ENCODE measurements at places on chromosomes 2 and 18.
A peak's percentile ranks its signal among the peaks of the same experiment; 100 is the strongest.

DNA sequence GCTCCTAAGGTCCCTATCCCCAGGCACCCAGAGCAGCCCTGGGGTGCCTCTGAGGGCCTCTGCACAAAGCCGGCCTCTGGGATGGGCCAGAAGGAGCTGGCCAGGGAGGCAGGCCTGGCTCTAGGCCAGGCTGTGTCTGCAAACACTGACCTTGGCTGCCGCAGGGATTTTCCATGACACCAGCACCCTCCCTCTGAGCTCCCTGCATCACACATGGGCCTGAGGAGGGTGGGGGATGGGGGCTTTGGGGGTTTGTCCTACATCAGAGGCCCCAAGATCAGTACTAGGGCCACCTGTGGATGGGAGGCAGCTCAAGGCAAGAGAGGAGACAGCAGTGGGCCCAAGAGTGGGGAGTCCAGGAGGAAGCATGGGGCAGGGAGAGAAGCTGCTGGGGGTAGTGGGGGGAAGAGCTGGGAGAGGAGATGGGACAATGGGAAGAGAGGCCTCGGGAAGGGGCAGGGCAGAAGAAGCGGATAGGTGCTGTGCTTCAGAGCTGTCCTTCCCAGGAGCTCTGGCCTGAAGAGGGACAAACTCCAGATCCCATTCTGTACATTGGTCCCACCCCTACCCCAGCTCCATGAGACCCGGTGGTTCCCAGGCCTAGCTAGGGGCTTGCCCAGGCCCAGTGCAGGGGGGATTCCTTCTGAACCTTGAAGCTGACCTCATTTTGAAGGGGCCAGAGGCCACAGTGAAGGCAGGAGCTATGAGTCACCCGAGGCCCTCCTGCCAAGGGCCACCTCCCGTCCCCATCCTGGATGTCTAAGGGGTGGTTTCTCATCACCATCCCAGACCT is 28.0 kb downstream of the KCNK3 start:
- no peak for DNase-seq

DNA sequence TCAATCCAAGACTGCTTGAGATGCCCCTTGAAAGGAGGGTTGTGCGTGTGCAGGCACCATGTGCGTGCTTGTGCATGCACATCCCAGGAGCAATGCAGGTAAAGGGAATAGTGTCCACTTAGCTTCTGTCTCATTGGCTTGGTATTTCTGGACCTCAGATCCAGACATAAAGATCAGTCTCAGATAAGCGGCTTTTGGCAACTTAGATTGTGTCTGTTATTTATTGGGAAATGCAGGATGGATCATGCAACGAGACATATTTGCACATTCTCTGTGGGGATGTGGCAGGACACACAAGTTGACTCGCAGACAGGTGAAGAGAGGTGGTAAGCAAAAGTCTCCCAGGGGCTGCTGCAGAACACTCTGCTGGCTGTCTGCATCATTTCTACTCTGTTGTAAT is 67.9 kb downstream of the SETBP1 start:
- DNase-seq, result no peak

GRCh38 chr2:172234716-172235691 is 132.3 kb upstream of the DLX2 start:
- no peak for DNase-seq

GRCh38 chr18:23542461-23542860 is 39.1 kb downstream of the RMC1 start:
- no peak for DNase-seq

- DNase-seq, result no peak
These were observed 5.2 kb upstream of the FHL2 start for GRCh38 chr2:105403783-105404698.

GRCh38 chr2:148660999-148661398 is 16.4 kb downstream of the EPC2 start:
- no peak for DNase-seq

DNA sequence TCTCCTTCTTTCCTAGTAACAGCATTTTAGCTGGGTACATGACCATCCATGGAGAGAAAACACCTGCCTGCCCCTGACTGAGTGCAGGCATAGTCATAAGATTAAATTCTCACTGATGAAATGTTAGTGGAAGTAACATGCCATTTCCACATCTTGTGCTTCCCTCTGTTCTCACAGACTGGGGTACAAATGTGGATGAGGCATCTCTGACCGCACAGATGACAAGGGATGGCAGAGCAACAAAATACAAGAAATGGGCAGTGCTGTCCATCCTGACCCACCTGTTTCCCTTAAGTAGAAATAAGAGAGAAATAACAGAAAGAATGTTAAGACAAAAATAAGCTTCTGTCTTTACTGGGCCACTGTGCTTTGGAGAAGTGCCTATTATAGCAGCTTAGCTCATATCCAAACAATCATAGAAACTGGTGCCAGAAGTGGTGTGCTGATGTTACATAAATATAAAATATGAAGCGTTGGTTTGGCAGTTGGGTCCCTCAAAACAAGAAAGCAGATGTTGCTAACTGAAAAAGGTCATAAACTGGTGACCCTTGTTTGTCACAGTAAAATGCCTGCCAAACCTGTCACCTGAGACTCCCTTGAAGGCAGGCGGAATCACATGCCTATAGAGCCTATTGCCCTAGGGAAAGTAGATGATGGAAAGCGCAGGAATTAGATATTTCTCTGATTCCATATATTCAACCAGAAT is 72.4 kb upstream of the CCDC150 start:
- no peak for DNase-seq

GRCh38 chr2:160813506-160813858 is 319.9 kb upstream of the RBMS1 start:
- no peak for DNase-seq

GRCh38 chr18:14928396-14928795 is 180.4 kb downstream of the ANKRD30B start:
- no peak for DNase-seq

- DNase-seq, result no peak
These were observed 33.6 kb downstream of the KIF1A start for GRCh38 chr2:240786355-240786841.

GRCh38 chr2:235095569-235095968 is 143.8 kb downstream of the SH3BP4 start:
- no peak for DNase-seq

- DNase-seq, result no peak
These were observed 73.8 kb downstream of the MAP3K20 start for GRCh38 chr2:173149491-173149890.

GRCh38 chr2:55156326-55156725 is 75.8 kb downstream of the CLHC1 start:
- no peak for DNase-seq

DNA sequence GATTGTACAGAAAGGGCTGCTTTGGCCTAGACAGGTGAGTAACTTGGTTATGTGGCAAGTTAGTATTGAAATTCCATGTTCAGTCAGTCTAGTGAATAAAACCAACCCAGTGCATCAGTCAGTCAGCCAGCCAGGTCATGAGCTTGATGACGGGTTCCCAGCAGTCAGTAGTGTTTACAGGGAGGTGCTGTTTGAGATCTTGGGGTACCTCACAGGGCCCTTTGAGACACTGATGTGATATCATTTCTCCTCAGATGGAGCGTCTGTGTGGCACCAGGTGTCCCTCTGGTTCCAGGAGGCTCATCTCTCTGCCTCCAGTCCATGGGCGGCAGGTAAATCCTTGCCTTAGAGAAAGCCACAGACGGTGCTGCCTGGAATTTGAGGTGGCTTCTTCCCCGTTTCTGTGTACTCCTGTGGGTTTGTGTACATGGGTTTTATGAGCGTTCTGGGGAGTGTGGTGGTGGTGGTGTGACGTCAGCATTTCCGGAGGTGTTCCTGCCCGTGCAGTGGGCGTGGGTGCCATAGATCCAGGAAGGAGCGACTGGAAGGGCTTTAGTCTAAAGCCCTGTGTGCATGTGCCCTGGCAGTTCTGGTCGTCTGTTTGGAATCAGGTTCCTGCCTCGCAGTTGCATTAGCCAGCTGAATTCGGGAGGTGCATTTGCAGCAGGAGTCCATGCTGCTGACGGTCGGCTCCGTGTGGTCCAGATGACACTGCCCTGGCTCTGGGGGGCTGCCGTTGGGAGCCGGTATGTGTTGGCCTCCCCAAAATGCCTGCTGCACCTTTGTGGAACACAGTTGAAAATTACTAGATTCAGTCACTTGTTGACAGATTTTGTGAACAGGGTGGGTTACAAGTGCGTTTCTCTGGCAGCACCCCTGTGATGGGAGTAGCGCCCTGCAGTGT is 2.1 kb downstream of the CTDP1 start:
- no peak for DNase-seq

- DNase-seq, result no peak
These were observed 58.6 kb downstream of the NCK2 start for GRCh38 chr2:105803337-105803736.

GRCh38 chr2:20092226-20092900 is 40.9 kb upstream of the LAPTM4A start:
- no peak for DNase-seq

GRCh38 chr2:8638327-8638726 is 43.5 kb upstream of the ID2 start:
- DNase-seq, result no peak

- DNase-seq, result peak; percentile 51
These were observed at the start of gene VSNL1 for GRCh38 chr2:17540093-17540812. Gene VSNL1, plus strand, starts transcription at chr2:17540696. Its CDS starts 51,379 bp downstream, at chr2:17592075.

DNA sequence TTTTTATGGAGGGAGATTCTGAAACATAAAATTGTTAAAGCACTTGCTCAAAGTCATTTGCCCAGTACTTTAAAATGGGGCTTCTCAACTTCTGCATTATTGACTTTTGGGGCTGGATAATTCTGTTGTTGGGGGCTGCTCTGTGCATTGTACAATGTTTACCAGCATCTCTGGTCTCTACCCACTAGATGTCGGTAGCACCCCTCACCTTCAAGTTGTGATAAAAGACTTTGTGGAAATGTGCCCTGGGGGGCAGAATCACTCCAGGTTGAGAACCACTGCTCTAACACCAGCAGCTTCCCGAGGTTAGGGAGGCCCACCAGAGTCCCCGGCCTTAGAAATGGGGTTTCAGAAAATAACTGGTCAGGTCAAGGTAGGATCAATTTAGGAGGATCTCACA is 26.8 kb upstream of the CUL3 start:
- DNase-seq, result no peak

All from cerebellar nuclear complex (tissue), 1 donor.